ENCODE measurements at places on chromosomes 1 and 21.
A peak's percentile ranks its signal among the peaks of the same experiment; 100 is the strongest.

GRCh38 chr1:225462429-225462713, 34.5 kb upstream of the LBR start:
- DNase-seq: no peak

DNA sequence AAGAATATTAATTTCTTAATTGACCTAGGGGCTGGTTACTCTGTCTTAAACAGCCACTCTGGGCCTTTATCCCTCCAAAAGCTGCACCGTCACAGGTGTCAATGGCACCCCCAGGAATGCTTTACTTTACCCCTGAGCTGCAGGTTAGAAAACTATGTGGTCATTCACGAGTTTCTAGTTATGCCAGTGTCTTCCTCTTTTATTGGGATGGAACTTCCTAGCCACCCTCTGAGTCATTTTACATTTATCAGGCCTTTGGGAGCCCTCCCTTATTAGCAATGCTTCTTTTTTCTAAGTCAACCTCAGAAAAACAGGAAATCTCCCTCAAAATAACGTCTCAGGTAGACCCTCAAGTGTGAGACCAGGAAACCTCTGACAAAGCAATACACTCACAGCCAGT, 59.4 kb upstream of the USH2A start:
- no peak for DNase-seq

- no peak for DNase-seq
Observed at GRCh38 chr1:116326486-116326885, 46.6 kb upstream of the ATP1A1 start.

DNA sequence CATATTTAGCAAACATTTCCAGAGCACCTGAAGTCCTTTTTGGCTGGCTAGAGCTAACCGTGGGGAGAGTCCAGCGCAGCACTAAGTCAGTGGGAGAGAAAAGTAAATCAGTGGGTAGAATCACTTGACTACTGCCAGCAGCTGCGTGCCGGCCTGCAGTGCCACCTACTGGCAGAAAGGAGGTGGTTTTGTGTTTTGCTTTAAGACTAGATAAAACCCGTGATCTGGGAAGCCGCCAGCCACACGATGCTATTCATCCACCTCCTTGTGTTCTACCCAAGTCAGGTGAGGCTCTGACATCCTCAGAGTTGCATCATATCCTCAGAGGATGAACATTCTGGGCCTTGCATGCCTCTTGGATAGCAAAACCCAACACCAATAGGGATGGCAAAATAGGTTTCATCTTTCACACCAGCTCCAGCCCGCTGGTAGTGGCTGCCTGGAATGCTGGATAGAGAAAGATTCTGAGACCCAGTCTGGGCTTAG, 14.1 kb upstream of the HEYL start:
- DNase-seq: no peak

DNA sequence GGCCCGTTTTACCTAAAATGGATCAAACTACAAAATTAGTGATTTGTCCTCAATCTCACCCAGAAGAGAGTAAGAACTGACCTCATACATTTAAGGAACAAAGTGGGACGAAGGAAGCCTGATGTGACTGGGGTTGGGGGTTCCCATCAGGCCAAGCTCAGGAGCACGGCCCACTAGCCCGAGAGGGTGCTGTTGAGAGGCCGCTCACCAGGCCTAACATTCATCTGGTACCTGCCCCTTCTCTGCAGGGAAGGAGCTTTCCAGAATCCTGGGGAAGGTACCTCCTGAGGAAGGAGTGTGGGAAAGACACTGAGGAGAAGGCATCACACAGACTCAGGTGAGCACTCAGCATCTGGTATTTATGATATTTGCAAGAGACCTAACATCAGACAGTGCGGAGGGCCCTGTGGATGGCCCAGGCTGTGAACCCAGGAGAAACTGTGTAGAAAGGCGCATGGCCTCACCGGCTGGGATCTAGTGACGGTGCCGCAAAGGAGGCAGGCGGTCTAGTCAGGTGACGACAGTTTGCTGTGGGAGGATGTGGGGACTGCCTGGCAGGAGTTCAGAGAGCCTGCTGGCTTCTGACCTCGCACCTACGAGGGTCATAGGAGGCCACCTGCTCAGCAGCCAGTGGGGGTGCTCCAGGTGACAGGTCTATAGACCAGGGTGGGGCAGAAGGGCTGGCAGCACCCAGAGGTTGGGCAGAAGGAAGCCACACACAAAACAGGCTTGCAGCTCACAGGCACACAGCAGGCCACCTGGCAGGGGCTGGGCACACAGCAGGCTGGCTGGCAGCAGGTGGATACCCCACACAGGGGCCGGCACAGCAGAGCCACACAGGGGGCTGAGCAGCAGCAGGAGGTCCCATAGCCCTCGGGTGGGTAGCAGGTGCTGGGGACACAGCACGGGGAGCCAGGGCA, 543 bp downstream of the KRTAP12-4 start:
- DNase-seq: peak; percentile 45

GRCh38 chr1:93347334-93347899, 1.7 kb downstream of the DR1 start:
- DNase-seq: no peak

DNA sequence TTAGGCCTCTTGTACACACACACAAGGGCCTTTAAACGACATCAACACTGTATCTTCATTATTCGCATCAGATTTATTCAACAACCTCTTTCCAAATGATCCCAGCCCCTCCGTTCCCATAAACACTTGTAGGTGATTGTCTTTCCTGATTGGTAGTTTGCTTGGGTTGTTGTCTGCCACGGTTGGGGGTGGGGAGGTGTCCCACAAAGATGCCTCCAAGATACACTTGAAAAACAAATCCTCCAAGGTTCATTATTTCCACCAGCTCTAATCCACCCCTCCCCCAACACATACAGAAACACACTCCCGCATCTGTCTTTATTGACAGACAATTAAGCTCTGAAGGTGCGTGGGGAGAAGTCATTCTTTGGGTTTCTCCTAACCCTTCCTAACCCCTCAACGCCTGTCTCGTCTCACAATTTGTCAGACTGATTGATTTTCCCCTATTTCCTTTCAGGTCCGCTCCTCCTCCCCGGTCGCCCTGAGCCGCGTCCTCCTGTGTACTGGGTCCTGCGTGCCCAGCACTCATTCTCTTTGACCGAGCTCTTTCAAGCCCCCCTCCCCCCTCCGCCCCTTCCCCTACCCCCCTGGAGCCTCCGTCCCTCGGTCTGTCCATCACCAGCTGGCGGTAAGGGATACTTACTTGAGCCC, 1.4 kb downstream of the WDR26 start:
- no peak for DNase-seq

DNA sequence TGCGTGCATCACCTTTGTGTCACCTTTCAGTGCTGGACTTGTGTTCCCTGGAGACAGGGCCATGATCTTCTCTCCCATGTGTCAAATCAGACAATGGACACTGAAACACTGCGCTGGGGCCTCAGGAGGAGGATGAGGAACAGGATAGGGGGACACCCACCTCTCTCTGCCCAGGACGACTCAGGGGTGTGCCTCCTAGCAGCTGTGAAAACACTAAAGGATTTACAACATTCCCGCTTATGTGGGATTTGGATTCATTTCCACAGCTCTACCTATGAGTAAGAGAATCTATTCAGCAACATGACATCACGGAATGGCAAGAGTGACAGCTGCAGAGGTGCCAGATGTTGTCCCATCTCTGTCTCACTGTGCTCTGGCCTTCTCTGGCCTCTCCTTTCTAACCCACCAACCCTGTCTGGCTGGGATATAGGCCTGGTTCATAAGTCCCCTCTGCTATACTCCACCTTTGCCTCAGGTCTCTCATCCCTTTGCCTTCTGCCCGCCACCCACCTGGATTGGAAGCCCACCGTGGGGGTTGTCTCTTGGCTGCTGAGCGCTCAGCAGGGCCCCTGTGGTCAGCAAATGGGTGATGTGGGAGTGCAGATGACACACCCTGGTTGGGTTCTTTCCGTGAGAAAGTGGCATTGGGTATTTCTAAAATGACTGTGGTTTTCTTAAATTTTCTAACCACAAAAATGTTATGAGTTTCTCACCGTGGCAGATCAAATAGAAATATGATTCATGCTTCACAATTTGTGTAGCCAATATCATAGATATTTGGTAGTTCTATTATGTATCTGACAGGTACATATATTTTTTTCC, 47.1 kb upstream of the TLR5 start:
- peak; percentile 15 for DNase-seq

- DNase-seq: no peak
Observed at GRCh38 chr1:63368131-63368530, 704 bp downstream of the ALG6 start.

GRCh38 chr1:208008534-208008933, 97.6 kb upstream of the CD34 start:
- no peak for DNase-seq

- DNase-seq: no peak
Observed at GRCh38 chr1:204362984-204363334, 3.2 kb upstream of the PLEKHA6 start.

DNA sequence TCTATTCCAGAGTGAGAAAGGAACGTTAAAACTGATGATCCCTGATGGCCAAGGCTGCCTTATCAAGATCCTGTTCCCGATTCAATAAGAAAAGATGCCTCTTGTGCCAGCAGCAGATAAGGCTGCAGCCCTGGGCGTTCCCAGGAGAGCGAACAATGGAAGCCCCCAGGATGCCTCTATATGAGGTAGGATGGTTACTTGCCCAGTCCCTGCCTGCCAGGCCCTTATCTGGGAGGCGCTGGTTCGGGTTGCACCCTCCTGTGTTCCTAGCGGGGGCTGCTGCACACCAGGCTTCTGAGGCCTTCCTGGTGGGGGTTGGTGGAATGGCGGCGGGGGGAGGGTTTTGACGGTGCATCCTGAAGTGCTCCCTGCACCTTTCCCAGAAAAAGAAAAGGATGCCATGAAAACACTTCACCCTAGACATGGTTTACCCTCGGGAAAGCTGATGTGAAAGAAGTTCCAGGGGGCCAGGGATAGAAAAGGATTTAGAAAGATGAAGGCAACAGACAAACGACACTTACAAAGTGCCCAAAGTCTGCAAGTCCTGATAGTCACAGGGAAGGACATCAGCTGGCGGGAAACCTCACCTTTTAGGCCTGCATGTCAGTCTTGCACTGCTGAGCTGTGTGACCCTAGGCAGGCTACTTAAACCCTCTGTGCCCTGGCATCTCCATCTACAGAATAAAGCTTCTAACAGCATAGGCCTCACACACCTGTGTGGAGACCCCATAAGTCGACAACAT, 100.3 kb downstream of the KCNJ15 start:
- no peak for DNase-seq

DNA sequence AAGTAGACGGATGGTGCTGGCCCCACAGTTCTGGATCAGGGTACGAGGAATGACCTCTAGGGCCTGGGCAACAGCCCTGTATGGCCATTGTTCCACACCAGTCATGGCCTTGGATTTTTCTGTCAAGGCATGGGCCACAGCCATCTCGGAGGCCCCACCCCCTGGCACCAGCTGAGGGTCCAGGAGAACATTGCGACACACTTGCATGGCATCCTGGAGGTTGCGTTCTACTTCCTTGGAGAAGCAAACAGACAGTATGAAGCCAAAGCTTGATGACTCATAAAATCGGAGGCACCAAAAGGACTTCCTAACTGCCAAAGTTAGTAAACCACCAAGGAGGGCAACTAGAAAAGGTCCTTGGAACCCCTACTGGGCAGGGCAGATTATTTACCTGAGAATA, 11.9 kb upstream of the VHLL start:
- DNase-seq: no peak

- no peak for DNase-seq
Observed at GRCh38 chr1:194598098-194598497, 1411.7 kb upstream of the B3GALT2 start.

- DNase-seq: no peak
Observed at GRCh38 chr1:23575226-23575810, 16.0 kb upstream of the ID3 start.

GRCh38 chr21:18007121-18007520, 188.0 kb upstream of the C21orf91 start:
- DNase-seq: no peak

DNA sequence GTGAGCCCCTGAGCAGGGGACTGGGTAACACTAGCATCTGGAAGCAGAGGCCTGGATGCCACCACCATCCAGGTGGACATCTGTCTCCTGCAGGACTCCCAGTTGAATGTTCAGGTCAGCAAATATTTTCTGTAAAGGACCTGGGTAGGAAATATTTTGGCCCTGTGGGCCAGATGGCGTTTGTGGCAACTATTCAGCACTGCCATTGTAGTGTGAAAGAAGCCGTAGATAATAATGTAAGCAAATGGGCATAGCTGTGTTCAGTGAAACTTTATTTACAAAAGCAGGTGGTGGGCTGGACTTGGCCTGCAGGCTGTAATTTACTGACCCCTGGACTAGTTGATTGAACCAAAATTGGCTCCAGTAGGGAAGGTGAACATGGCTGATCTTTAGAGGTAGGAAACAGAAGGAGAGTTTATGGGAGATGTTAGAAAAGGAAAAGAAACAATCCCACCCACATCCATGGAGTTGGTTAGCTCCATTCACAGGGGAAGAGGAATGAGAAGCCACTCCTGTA, 20.0 kb upstream of the CD101 start:
- DNase-seq: no peak

- no peak for DNase-seq
Observed at GRCh38 chr1:112638110-112638428, 18.4 kb downstream of the CAPZA1 start.

DNA sequence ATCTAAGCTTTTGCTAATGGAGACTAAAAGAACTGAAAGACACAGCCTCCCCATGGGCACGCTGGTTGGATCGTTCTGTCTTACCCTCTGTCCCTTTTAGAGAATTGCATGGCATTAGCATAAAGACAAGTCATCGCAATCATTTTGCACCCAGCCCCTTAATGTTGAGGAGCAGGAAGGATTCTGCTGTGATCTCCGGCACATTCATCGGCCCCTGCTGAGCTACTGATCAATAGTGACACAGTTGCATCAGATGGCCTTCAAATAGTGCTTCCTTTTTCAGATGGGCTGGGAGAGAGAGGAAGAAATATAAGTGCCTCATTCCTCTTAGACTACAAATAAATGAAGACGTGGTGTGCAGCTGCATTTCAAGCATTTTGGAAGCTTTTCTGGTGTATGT, 75.4 kb downstream of the NOS1AP start:
- no peak for DNase-seq
